ENCODE measurements at places on chromosomes 11 and 22. TPM values are rescaled to one million over a fixed set of nuclear protein-coding genes. Genes with fewer than 3 reads are reported as not detected.
A peak's percentile ranks its signal among the peaks of the same experiment; 100 is the strongest.

DNA sequence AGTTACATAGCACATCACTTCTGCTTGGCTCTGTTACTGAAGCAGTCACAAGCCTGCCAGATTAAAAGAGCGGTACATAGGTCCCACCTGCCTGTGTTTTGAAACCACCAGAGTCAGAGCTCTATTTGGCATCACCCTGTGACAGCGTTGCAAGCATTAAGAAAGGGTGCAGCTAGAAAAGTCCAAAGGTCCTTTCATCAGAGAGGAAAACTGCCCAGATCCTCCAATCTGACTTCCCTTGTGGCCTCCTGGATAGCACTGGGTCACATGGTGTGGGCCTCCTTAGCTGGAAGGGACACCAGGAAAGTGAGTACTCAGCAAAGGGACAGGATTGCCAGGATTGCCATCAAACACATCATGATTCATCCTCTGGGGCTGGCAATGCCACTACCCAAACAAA is 22.9 kb downstream of the STX3 start:
- DNase-seq = no peak

GRCh38 chr11:134126217-134126822 is 57.4 kb downstream of the JAM3 start:
- peak; percentile 92 for DNase-seq

DNA sequence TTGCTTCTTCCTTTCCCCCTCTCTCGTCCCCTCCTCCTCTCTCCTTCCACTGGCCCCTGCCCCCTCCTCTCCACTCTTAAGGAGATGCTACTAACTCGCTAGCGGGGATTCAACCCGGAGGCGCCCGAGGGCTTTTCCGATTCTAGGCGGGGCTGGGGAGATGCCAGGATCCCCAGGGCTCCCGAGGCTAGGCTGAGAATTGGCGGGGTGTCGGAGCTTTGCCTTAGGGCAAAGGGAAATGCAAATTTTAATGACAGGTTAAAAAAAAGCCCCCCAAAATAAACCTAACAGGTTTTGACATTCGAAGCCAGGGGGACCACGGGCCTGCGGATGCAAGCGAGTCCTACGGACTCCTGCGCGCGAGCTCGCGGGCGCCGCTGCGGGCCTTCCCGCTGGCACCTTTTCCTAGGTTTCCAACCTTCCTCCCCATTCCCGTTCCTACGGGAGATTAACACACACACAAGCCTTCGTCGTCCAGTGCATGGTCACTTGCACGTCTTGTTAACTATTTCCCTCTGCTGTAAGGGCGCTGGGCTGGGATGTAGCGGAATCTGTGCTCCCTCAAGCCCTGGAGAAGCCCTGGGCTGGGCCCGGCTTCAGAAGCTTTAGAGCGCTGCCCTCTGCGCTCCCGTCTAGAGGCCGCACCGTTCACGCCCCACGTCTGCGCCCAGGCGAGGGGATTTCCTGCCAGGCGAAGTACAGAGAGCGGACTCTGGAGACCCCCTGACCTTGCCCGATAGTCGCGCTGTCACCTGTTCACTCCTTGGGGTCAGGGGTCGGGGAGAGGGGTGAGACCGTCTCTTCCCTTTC is 729 bp upstream of the ALX4 start:
- no peak for DNase-seq

DNA sequence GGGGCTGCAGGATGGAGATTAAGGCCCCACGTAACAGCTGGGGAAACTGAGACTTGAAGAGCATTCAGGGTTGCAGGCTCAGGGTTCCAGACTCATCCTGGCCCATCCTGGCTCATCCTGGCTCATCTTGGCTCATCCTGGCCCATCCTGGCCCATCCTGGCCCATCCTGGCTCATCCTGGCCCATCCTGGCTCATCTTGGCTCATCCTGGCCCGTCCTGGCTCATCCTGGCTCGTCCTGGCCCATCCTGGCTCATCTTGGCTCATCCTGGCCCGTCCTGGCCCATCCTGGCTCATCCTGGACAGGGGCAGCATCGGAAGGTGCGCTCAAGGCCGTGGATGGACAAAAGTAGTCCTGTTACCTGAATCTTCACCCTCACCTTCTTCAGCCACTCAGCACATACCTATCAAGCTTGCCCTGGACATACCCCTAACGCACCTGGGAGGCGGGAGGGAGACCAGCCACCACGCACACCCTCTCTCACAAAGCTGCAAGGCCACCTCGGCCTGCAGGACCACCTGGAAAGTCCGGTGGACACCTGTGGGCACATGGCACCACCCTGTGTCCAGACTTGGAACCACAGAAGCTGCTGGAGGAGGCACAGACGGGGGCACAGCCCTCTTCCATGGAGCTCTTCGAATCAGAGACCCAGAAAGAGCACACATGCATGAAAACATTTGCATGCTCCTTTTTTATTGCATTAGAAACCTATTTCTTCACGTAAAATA is 20.3 kb upstream of the NLRP6 start:
- no peak for DNase-seq

SLC25A45 gene
- total RNA-seq = 0.68 TPM

DNA sequence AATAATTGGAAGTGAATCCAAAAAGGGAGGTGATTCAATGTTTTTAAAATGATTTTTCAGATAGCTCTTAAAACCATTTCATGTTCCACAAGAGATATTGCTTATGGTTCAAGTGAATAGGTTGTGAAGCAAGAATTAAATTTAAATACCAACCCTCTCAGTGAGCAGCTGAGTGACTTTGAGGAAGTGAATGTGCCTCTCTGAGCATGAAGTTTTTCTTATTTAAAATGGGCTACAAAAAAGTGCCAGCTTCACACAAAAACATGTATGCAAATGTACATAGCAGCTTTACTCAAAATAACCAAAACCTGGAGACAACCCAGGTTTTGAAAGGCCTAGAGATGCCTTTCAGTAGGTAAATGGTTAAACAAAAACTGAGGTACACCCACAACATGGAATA is 35.5 kb upstream of the GAB4 start:
- DNase-seq = no peak

SCGB1C1 gene
- not detected for total RNA-seq

OSBPL5 gene
- total RNA-seq = 25.2 TPM

OR5M11 gene
- total RNA-seq = not detected
